NCI-H748 treated with DMSO at 0.1 percent for 48 hours (cell line): ENCODE measurements at places on chromosomes 2 and 18.

DNA sequence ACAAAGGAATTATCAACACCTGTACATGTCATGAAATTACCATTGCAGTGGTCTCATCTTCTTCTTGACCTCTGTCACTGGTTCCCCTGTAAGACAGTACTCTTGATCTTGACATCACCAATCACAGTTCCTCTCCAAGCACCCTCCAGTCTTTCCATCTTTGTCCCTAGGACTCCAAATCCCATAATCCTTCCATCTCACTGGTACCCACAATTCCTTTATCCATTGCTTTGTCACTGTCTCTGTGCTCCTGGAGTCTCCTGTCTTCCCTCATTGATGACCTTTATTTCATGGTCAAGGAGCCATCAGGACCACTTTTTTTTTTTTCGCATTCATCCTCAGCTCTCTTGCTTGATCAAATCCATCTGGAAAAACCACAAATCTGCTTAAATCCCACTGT is 56.7 kb downstream of the COL4A3 start:
- DNase-seq, result no peak

DNA sequence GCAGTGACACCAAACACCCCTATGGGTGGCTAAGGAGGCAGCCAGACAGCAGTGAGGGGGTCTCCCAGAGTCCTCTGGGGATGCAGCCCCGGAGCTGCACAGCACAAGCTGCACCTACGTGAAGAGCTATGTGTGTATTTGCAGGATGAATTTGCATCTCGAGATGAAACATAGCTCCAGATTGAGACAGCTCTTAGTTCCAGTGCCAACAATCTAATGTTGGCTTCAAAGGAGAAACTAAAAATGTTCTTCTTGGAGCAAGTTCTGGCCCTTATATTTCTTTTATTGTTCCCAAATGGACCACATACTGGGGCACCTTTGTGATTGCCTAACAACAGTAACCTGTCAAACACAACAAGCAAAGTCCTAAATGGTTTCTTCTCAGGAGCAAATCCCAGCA is 233.9 kb downstream of the SLC4A3 start:
- no peak for DNase-seq

GRCh38 chr2:135975702-135976101 is 9.7 kb downstream of the DARS1 start:
- no peak for DNase-seq

GRCh38 chr2:180630756-180631155 is 349.6 kb upstream of the UBE2E3 start:
- DNase-seq, result no peak

DNA sequence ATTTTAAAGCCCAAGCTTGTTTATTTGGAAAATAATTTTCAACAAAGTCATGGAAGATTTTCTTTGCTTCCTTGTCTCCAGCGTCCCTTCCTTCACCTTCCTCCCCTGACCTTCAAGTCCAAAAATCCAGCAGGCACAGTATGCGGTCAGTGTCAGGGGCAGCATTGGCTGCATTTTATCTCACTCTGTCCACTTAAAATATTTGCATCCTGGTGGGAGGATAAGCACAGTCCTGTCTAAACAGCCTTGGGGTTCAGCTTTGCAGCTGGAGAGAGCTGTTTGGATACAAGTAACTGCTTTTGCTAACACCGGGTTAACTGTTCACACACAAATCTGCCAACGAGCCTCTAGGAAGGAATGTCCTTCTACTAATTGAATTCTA is 318.1 kb downstream of the PDE11A start:
- DNase-seq, result no peak

GRCh38 chr2:85786444-85786843 is 32.7 kb downstream of the ATOH8 start:
- no peak for DNase-seq

DNA sequence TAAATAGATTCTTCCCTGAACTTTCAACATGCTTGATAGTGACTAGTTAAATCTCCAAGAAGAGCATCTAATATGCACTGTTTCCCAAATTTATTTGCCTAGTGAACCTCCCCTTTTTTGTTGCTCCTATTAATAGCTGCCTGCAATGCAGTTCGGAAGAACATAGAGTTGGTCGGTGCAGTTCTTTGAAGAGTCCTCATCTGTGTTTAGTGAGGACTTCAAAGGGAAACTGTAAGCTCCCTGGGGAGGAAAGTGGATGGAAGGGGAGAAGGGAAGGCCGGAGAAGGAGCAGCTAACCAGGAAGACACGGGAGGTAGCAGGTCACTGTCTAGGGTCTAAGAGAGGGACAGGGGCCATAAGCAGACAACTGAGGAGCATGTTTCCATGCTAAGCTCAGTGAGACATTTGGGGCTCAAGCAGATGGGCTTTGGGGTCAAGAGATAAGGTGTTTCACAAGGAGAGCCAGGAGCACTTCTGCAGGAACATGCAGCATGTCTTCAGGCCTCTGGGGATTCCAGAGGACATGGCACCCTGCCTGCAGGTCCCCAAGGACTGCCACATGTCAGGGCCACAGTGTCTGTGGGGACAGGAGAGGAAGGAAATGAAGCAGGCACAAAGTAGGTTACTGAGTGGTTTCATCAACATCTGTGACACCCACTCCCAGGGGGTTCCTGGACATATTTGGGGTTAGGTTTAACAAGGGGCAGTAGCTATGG is 48.7 kb upstream of the ANXA4 start:
- no peak for DNase-seq

- no peak for DNase-seq
These were observed 787.8 kb upstream of the LINC00305 start for GRCh38 chr18:64936671-64937070.

GRCh38 chr2:124024561-124025170 is 421 bp upstream of the CNTNAP5 start:
- peak; percentile 44 for DNase-seq

GRCh38 chr18:44954257-44954656 is 273.6 kb downstream of the SETBP1 start:
- DNase-seq, result no peak

DNA sequence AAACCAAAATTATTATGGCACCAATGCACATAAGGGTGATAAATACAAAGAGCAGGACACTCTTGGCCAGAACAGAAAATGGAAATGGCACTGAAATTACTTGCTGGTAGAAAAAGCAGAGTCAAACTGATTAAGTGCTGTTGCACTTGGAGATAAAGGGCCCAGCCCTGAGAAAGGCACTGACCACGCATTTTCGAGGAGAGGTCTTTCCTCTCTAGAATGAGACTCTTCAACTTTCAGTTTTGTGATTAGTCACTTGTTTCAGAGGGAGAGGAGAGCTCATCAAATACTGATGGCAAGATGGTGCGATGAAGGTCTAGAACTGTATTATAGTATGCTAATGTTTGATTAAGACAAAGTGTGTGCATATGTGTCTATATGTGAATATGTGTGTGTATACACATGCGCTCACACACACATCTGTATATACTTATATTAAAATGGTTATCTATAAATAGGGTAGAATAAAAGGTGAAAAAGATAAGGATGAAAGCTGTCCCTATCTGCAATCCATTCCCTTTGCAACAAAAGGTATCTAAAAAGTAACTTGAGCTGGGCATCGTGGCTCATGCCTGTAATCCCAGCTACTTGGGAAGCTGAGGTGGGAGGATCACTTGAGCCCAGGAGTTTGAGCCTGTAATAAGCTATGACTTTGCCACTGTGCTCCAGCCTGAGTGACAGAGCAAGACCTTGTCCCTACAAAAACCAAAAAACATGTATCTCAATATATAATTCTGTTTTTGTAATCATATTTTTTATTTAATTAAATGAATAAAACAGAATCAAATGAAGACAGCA is 48.8 kb upstream of the ZDBF2 start:
- DNase-seq, result no peak

- DNase-seq, result no peak
These were observed 2.4 kb downstream of the CYP27C1 start for GRCh38 chr2:127217470-127218325.

- no peak for DNase-seq
These were observed 54.6 kb upstream of the BCL2L11 start for GRCh38 chr2:111066062-111066593.

- no peak for DNase-seq
These were observed 150.7 kb downstream of the TSN start for GRCh38 chr2:121906170-121906569.

DNA sequence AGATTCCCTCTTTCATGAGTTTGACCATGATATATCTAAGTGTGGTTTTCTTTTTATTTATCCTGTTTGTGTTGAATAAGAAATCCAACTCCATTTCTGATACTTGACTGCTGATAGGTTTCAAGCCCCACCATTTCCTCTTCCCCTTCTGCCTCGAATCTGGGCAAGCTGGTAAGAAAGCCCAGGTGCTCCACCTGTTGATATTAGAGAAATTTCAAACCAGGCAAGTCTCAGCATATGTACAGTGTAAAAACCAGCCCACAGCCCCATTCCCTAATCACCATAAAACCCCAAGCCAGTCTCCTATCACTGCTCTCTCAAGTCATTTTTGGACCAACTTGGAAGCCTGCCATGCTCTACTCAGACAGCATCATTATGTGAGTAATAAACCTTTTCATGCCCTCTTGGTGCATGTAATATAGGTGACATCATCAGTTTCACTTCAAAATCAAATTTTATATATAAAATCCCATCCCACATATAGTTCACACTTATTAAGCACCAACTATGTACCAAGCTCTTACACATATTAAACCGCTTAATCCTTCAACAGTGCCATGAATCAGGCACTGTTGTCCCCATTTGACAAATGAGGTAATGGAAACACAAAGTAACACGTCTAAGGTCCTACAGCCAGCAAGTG is 46.6 kb downstream of the SMAD2 start:
- no peak for DNase-seq

GRCh38 chr2:169480079-169480465 is 778 bp downstream of the BBS5 start:
- DNase-seq, result no peak

DNA sequence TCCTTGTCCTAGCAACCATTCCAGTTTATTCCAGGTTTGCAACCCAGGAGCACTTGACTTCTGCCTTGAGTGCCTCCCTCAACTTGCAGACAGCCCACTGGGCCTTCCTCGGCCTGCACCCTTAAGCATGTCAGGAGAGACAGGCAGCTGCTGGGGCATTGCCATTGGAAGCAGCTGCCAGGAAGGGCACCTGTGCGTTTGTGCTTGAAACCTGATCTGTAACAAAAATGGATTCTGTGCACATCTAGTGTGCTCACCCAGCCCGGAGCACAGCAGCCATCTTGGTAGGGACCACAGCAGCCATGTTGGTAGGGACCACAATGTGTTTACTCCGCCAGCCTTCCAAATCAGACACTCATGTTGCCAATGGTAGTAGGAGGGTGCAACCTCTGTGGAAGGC is 44.3 kb upstream of the GLI2 start:
- DNase-seq, result no peak

- DNase-seq, result no peak
These were observed 31.0 kb downstream of the VAPA start for GRCh38 chr18:9944805-9945204.

GRCh38 chr2:128986026-128986715 is 667.5 kb upstream of the HS6ST1 start:
- DNase-seq, result no peak

DNA sequence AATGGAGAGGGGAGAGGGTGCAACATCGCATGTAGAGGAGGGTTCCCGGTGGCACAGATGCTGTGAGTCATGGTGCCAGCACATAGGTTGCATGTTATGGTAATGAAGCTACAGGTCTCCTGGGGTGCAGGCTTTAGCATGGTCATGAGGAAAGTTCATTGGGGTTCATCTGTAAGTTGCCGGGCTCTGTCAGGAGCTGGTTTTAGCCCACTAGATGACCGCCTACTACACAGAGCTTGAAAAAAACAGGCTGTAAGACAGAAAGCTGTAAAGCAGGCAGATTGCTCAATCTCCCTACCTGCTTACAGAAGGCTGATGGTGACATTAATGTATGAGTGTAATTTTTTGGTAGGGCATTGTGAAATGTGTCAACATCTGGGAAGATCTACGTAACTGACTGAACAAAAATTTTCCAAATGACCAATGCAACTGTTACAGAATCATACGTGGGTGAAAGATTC is 23.9 kb downstream of the DYSF start:
- no peak for DNase-seq

- DNase-seq, result no peak
These were observed 118.9 kb upstream of the CCDC150 start for GRCh38 chr2:196520605-196521004.

DNA sequence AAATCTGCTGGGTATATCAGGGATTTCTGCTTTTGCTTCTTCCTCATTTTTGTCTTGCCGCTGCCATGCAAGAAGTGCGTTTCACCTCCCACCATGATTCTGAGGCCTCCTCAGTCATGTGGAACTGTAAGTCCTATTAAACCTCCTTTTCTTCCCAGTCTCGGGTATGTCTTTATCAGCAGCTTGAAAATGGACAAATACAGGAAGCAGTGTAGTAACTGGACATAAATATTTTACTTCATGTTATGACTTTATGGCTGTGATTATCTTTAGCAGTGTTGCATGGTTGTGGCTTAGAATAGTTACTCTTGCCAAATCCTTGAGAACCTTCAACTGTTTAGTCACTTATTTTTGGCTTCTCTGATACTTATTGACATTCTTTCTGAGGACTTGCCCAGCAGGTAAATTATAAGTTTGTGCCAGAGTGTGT is 66.2 kb upstream of the DLX2 start:
- no peak for DNase-seq

DNA sequence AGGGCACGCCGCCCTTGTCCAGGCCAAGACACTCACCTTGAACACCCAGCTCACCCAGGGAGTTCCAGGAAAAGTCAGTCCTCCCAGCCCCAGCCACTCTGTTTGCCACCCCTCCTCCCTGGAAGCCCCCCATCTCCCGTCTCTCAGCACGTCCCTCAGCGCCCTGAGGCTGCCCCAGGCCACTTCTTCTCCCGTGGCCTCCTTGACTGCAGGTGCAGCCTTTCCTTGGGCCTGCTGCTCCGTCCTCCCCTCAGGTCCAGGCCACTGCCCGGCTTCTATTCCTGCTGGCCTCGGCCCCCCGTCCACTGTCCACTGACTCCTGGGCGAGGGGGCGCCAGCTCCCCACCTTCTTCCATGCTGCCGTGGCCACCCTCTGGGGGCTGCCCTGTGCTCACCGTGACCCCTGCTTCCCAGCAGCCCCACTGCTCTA is 239.1 kb downstream of the HDAC4 start:
- no peak for DNase-seq

DNA sequence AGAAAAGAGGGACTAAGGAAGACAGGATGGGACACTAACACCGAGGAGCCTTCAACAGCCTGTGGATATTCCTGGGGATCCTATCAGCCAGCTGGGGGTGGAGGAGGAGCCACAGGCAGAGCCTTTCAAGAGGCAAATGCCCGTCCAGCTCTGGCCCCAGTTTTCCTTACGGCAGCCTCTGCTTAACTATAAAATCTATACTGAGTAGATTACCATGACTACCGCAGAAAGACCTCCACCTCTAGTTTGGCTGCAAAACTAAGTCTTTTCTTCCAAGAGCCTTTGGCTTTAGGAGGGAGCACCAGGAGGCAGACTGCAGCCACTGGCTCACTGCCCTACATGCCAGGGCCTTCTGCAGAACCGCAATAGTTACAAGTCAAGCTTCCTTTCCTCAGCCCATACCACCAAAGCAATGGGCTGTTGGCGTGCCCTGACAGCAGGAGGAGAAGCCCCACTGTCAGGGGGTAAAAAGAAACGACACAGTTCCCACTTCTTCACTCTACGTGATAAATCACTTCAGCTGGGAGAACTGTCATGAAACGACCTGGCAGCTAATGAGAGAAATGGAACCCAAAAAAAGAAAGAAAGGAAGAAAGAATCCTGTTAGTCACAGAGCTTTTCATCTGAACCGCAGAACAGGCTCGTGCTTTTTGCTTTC is 25.1 kb upstream of the CREB1 start:
- no peak for DNase-seq
